ENCODE measurements at places on chromosomes 5 and 9. TPM values are rescaled to one million over a fixed set of nuclear protein-coding genes. Genes with fewer than 3 reads are reported as not detected.

GRCh38 chr9:81427870-81428269 is 261.5 kb downstream of the TLE1 start:
- no peak for DNase-seq

The GMCL2 gene
- total RNA-seq: not detected

DNA sequence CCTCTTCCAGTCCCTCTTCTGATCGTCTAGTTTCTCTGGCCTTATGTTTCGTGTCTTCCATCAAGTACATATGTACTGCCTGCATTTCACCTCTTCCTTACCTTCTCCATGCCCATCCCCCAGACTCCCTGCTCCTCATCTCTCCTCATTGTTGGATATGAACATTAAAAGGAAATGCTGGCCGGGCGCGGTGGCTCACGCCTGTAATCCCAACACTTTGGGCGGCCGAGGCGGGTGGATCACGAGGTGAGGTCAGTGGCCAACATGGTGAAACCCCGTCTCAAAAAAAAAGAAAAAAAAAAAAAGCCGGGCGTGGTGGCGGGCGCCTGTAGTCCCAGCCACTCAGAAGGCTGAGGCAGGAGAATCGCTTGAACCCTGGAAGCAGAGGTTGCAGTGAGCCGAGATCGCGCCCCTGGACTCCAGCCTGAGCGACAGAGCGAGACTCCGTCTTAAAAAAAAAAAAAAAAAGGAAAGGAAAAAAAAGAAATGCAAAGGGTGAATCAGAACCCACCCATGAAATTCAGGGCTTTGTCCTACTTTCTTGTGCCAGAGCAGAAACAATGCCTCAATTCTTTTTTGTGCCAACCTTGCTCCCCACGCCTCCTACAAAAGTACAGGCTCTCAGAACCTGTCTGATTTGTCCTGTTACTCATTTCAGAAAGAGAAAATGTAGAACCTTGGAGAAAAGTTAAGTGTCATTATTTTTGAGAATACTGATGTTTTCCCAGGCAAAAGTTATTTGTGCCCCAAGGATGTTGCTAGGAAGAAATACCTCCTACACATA is 1.5 kb upstream of the ZFR start:
- DNase-seq: no peak

- no peak for DNase-seq
Observed at GRCh38 chr5:9533096-9533495, 12.8 kb downstream of the SEMA5A start.

- DNase-seq: no peak
Observed at GRCh38 chr5:55903121-55903701, 52.1 kb downstream of the IL31RA start.

DNA sequence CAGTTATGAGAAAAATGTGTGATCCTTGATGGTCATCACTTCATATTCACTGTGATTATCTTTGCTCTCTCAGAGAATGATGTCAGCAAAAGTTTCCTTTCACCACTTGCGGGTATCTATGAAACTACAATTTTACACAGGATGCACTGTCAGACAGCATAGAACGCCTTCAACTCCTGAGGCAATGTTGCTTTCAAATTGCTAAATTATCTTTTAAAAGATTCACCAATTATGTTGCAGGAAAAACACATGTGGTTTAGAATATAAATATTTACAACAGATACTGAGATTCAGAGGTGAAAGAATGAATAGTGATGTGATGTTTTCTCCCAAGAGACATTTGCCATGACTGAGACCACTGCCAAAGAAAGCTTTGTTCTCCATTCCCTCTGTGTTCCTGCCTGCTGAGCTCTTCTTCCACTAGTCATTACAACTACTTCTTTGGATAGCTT is 879.8 kb upstream of the DMAC1 start:
- no peak for DNase-seq

GRCh38 chr9:37798677-37799076 is 1.9 kb upstream of the DCAF10 start:
- no peak for DNase-seq

- peak; percentile 72 for DNase-seq
Observed at GRCh38 chr5:100430268-100431195, 104.6 kb upstream of the FAM174A start.

The DND1 gene
- total RNA-seq: 2.9 TPM

The CER1 gene
- total RNA-seq: 4.1 TPM

The GZMA gene
- not detected for total RNA-seq

- peak; percentile 32 for DNase-seq
Observed at GRCh38 chr9:21434202-21435014, 5.8 kb upstream of the IFNA1 start.

DNA sequence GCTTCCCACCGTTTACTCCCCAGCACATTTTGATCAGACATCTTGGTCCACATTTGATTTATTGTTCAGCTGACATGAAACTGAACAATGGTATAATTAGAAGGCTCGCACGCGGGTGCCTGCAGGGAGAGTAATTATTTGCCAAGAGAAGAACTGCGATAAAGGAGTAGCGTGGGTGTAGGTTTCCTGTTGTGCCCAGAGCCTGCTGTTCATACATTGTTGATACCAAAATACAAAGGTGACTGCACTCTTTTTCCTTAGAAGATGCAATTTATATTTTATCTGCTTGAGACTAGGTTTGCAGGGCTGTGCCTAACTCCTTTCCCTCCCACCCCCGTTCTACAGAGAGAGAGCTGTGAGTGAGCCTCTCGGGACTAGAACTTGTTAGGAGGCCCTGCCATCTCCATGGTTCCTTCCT is 241.8 kb upstream of the MSX2 start:
- no peak for DNase-seq

The KCNMB1 gene
- total RNA-seq: 0.21 TPM

GRCh38 chr5:80204808-80205614 is 50.8 kb downstream of the SERINC5 start:
- DNase-seq: no peak

GRCh38 chr5:158179271-158179670 is 320.3 kb upstream of the CLINT1 start:
- no peak for DNase-seq

The LRRC8A gene
- total RNA-seq: 64.5 TPM

DNA sequence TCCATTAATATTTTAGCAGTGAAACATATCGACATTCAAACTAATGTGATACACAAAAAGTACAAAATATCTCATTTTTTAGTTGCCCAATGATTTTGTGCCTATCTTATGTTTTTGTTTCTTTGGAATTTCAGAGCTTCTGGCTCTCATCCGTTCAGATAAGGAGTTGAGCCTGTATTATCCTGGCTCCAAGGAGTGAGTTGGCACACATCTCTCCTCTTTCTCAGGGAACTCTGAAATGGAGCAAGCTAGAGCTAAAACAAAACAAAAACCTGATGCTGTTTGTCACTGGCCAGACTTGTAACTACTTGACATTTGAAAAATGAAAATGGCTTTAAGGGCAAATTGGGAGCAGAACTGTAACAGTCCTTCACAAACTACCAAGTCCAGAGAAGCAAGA is 131.3 kb upstream of the SLC28A3 start:
- no peak for DNase-seq

The CACNA1B gene
- total RNA-seq: 11.5 TPM

GRCh38 chr5:126694403-126694802 is 82.5 kb upstream of the LMNB1 start:
- DNase-seq: no peak

- DNase-seq: no peak
Observed at GRCh38 chr9:137325799-137326198, 23.7 kb upstream of the NRARP start.

GRCh38 chr5:151912360-151912759 is 12.3 kb downstream of the GLRA1 start:
- DNase-seq: no peak

DNA sequence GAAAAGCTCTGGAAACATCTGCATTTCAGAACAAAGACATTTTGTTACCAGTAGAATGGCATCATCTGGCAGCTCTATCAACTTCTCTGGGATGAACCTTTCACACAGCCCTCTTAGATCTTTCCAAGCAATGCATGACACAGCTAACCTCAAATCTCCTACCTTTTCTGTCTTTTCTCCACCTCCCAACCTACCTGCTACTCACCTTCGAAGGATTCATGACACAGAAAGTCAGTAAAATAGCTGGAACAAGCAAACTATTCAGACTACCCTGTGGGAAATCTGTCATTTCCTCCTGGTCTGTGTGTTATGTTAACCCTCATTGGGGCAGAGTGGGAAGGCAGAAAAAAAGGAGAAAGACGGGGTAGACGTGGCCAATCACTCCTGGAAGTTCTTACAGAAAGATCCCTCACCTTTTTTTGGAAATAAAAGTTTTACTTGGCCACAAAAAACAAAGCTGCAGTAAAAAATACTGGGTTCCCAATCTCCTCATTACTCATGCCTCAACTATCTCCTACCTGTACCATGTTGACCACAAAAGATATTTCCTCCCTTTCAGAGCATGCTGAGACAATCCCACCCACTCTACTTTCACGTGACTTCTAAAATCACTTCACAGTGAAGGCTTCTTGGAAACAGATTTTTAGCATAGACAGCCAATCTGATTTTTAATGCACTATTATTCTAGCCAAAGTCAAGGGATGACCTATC is 362.1 kb upstream of the RFX3 start:
- DNase-seq: no peak

DNA sequence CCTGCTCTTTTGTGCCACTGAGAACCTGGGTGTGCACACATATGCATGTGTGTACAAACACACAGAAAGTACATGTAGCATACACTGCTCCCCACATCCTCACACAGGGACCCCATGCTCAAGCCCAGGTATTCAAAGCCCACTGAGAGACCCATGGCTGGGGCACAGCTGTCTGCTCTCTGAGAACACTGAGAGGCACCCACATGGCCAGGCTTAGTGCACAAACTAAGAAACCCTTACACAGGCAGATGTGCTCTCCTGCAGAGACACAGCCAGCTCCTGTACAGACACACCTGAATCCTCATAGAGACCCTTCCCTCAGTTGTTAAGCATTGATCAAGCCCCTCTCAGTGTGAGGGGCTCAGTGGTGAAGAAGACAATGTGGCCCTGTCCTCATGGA is 92.5 kb downstream of the CACNA1B start:
- no peak for DNase-seq

DNA sequence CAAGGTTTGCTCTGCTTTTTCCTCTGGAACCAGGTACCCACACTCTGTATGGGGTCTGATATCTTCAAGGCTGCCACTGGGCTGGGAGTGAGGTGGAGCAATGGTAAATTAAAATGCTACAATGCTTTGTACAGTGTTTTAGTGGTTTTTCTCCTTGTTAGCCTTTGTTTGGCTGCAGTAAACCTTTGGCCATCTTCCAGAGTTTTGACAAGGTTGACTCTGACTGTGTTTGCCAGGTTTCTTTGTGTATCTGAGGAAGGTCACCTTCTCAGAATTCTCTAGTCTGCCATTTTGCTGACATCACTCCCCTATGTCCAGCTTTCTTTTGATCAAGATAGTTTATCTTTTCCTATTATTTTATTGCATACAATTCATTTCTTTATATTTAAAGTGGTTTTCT is 11.2 kb downstream of the SPATA31D1 start:
- DNase-seq: no peak

All from WTC11 (cell line).